T1000 (cell line): ENCODE measurements at places on chromosomes 12 and 14.

GRCh38 chr12:20248646-20249045 lies 119.7 kb upstream of the PDE3A start:
- no peak for DNase-seq

- no peak for DNase-seq
These were observed 137.1 kb upstream of the WSCD2 start for GRCh38 chr12:107992029-107992428.

DNA sequence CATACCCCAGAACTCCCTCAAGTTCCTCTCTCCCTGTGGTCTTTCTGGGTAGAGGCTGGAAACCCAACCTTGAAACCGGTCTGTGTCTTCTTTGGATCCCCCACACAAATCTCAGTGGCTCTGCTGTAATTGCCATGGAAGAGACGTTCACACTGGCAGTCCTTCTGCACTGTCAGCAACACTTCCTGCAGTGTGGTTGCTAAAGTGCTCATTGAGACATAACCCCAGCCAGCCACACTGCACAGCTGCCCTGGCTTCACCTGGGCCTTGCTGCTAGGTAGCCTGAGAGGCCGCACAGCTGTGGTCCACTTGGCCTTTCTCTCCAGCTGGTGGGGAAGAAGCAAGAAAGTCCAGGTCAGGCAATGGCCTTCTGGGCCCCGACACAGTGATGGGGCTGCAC lies 2.4 kb downstream of the GZMH start:
- DNase-seq, result no peak

GRCh38 chr14:20512177-20512905 lies 7.0 kb downstream of the RNASE10 start:
- DNase-seq, result no peak

DNA sequence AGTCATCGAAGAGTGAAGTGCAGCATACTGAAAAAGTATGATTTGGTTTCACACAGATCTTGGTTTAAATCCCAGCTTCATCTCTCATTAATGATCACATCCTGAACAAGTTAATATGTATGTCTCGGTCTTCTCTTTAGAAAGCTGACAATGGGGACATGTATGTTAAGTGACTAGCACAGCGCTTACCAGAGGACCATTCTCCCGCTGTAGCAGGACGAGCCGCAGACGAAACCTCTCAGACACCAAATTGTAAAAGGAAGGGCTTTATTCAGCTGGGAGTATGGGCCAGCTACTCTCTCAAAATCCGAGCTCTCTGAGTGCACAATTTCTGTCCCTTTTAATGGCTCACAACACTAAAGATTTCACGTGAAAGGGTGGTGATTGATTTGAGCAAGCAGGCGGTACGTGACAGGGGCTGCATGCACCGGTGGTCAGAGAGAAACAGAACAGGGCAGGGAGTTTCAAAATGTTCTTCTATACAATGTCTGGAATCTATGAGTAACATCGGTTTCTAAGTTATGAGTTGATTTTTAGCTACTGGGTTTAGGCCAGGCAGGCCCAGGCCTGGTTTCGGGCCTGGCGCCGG lies 682.4 kb downstream of the DIO2 start:
- DNase-seq, result no peak

- no peak for DNase-seq
These were observed 9.3 kb downstream of the TNFAIP2 start for GRCh38 chr14:103132381-103133209.
